HS-5 (cell line): ENCODE measurements at places on chromosomes 6 and 20.

GRCh38 chr20:48957533-48957932 lies 36.0 kb downstream of the ARFGEF2 start:
- DNase-seq: no peak

DNA sequence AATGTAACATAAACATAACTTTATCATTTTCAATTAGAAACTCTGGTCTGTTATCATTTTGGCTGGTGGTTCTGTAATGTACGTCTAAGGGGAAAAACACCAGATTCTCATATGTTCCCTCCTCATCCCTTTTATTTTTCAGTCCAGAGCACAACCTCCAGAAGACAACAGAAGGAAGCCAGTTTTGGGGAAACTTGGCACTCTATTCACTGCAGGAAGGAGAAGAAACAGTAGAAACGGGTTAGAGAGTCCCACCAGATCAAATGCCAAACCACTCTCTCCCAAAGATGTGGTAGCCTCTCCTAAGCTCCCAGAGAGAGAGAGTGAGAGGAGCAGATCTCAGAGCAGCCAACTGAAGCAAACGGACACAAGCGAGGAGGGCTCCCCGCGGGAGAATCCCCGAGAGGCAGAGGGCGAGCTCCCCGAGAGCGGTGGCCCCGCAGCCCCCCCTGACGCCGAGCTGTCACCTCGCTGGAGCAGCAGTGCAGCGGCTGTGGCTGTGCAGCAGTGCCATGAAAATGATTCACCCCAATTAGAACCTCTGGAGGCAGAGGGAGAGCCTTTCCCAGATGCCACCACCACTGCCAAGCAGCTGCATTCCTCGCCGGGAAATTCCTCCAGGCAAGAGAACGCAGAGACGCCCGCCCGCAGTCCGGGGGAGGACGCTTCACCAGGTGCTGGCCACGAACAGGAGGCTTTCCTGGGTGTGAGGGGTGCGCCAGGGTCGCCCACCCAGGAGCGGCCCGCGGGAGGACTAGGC lies 117.8 kb downstream of the RTN4IP1 start:
- DNase-seq: no peak

GRCh38 chr20:57251344-57251743 lies 15.1 kb downstream of the BMP7 start:
- DNase-seq: no peak

DNA sequence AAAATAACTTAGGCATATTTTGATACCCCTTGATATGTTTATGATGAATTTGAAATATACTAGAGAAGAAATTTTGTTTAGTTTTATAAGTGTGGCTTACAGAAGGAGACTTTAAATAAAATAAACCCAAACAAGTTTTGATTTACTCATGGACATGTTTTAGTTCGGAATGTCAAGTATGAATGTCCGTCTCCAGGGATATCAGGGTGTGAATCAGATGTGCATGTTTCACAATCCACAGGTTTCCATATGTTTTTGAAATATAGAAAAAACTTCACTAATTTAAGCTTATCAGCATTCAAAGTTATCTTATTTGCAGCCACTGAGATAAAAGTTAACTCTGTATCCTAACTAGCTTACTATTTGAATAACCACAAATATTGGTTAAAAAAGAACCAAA lies 51.5 kb downstream of the PLCB1 start:
- peak; percentile 2 for DNase-seq
